ENCODE measurements at places on chromosomes 1 and 21.

GRCh38 chr1:6426277-6426971, 1.8 kb downstream of the ESPN start:
- DNase-seq, result no peak

DNA sequence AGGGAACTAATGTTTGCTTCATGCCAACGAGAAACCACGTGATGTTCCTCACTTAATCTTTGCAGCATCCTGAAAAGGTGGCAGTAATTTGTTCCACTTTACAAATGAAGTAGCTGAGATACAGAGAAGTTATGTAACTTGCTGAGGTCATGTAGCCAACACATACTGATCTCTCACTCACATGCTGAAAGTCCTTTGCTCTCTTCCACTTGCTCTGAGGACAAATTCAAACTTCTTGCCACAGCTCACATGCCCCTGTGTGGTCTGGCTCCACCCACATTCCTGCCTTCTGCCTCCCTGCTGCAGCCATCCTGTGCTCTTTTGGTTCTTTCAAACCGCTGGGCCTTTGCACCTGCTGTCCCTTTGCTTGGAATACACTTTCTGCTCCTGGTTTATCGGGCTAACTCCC, 55.4 kb downstream of the TMCO4 start:
- no peak for DNase-seq

- DNase-seq, result no peak
Observed at GRCh38 chr1:76291191-76291590, 216.6 kb downstream of the ST6GALNAC3 start.

DNA sequence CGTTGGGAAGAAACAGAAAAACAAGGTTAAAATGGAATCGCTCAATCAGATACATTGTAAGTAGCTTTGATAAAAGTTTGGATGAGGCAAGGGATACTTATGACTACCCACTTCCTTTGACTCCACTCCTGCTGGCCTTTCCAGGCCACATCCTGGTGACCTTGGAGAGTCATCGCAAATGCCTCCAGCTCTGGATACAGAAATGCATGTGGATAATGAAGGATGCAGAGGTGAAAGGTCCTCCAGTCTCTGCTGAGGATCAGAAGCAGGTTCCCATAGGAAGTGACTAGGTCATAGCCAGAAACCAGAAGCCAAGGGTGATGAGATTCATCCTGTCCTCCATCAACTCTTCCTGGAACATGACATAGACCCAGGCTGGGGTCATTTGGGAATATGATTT, 6.2 kb upstream of the CAMK1G start:
- no peak for DNase-seq

- no peak for DNase-seq
Observed at GRCh38 chr21:28587748-28588147, 404.9 kb downstream of the LTN1 start.

- DNase-seq, result no peak
Observed at GRCh38 chr1:168482106-168482505, 61.7 kb downstream of the XCL2 start.
